ENCODE measurements at places on chromosomes 3 and 15.

DNA sequence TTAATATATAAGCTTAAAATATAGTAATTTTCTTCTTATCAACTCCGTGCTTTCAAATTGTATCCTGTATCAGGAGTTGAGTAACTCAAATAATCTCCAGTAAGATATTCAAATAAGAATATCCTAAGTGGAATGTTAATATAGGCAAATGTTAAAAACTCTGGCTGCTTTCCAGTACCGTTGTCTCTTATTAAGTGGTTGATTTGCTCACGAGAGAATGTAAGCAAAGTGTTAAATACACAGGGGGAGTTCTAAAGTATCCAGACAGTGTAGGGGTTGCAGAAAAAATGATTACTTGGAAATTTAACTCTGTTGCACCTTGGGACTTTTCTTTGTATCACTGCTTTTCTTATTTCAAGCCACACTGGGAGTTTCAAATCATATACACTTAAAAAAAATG is 478.9 kb upstream of the TBL1XR1 start:
- DNase-seq, result no peak

DNA sequence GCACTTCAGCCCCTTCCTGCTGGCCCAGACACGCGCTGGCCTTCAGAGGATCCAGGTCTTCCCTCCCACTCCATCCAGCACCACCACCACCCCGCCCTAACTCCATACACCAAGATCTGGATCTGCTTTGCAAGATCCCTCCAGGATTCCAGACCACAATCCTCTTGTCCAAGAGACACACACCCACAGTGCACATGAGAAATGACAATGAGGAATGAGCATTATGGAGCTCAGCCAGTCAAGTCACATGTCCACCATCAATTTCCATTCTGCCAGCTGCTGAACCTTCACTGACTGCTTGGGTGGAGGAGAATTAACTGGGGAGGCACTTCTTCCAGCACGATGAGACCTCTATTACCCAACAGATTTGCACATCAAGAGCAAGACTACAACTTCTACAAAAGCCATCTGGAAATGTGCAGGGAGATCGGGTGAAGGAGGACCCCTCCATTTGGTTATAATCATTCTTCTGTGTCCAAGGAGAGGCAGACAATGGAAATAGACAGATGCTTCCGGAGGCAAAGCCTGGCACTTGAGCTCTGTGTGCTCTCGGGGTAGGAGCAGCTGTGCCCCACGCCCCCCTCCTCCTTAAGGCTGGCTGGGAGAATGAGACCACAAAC is 12.3 kb upstream of the SPATA12 start:
- peak; percentile 64 for DNase-seq

DNA sequence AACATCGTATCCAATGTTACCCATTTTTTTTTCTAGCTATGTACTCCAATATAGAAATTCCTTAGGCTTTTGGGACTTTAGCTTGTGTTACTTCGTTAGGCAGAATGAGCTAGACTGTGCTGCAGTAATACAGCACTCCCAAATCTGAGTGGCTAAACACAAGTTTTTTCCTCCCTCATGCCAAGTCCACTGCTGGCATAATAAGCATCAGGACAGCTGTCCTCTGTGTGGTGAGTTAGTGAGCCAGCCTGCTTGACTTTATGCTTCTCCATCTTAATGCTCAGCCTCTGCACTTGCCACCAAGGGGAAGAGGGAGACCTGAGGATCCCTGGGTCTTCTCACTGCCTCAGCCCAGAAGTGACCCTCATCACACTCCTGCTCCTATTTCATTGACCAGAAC is 18.2 kb upstream of the ACOX2 start:
- DNase-seq, result no peak

DNA sequence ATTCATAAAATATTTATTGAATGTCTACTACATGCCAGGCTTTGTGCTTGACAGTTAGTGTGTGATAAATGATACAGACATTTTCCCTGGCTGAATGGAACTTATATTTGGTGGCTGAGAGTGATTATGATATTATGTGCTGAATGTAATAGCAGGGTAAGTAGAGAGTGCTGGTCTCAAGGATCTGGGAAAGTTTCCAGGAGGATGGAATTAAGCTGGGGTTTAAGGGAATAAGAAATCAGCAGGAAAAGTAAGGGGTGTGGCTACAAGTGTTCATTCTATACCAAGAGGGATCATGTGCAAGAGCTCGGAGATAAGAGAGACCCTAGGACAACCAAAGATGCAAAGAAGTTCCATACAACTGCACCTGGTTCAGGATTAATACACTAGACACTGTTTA is 500.1 kb upstream of the CFAP20DC start:
- DNase-seq, result no peak

- DNase-seq, result no peak
Observed at GRCh38 chr15:49428409-49429095, 5.5 kb downstream of the FGF7 start.

All from fibroblast of skin of left biceps (primary cell).